ENCODE measurements at places on chromosomes 2 and 18.
A peak's percentile ranks its signal among the peaks of the same experiment; 100 is the strongest.

- no peak for DNase-seq
Measured at GRCh38 chr2:134412639-134412999, 158.7 kb downstream of the MGAT5 start.

- DNase-seq = no peak
Measured at GRCh38 chr2:28313220-28313784, 79.4 kb upstream of the FOSL2 start.

- no peak for DNase-seq
Measured at GRCh38 chr2:146572598-146572997, 1272.2 kb upstream of the ACVR2A start.

DNA sequence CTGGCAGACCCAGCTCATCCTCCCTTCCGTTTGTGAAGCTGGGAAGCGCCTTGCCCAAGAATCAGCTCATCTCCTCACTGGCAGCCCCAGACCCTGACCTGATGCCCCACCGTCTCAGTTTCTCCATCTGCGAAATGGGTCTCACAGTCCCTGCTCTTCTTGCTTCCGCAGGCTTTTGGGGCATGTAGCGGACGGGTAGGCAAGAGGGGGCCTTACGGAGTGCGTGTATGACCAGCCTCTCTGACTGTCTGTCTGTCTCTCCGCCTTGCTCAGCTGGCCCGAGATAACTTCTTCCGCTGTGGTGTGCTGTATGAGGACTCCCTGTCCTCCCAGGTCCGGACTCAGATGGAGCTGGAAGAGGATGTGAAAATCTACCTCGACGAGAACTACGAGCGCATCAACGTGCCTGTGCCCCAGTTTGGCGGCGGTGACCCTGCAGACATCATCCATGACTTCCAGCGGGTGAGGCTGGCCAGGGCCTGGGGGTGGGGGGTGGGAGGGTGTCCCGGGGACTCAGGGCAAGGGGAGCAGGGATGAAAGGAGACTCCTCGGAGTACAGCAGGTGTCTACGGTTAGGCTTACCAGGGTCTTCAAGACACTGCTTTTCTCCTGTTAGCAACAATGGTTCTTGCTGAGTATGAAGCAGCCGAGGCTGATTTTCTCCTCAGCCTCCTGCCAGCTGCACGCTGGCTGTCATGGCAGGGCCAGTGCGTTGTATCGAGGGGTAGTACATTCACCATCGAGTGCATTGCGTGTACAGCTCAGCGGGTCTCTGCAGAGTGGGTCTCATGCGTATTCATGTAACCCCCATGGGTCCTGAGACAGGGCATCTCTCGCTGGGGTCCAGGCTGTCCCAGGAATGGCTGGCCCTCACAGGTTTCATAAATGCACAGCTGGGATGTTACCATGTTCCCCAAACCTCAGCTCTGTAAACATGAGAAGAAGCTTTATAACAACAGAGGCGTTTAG is 10.9 kb downstream of the ITM2C start:
- DNase-seq = no peak

GRCh38 chr18:59276047-59276446 is 2.8 kb upstream of the RAX start:
- DNase-seq = no peak

DNA sequence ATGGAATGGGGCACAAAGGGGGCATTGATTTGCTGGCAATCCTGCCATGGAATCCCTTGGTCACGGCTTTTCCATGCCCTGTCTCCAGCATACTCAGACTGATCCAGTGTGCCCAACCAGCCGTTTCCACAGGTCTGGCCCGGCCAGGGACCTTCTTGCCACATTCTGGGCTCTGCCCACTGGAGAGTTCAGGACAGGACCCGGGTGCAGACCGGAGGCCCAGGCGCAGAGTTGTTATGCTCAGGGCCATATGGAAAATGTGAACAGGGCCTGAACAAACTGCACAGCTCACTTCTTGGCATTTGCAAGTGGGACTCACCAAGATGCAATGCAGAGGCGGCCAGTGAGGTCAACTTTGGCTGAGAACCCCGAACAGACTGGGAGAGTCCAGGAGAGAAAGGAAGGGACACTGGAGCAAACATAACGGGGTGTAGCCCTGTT is 15.6 kb upstream of the ASAP2 start:
- DNase-seq = no peak

- DNase-seq = peak; percentile 13
Measured at GRCh38 chr2:69214898-69215297, 172.1 kb downstream of the GFPT1 start.

GRCh38 chr18:12819841-12820240 is 64.2 kb downstream of the PTPN2 start:
- no peak for DNase-seq

GRCh38 chr2:108542071-108542470 is 7.8 kb downstream of the LIMS1 start:
- DNase-seq = no peak

- DNase-seq = no peak
Measured at GRCh38 chr2:197878792-197879191, 74.4 kb downstream of the PLCL1 start.

DNA sequence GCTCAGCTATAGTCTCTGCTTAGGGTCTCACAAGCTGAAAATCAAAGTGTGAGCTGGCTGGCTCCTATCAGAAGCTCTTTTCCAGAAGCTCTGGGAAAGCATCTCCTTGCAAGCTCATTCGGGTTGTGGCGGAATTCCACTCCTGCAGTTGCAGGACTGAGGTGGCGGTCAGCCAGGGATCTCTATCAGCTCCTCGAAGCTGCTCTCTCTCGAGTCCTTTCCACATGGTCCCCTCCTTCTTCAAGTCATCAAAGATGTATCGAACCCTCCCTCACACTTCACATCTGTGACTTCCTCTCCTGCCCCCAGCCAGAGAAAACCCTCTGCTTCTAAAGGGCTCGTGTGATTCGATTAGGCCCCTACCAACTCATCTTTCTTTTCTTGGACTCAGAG is 141.7 kb downstream of the ZFP36L2 start:
- no peak for DNase-seq

DNA sequence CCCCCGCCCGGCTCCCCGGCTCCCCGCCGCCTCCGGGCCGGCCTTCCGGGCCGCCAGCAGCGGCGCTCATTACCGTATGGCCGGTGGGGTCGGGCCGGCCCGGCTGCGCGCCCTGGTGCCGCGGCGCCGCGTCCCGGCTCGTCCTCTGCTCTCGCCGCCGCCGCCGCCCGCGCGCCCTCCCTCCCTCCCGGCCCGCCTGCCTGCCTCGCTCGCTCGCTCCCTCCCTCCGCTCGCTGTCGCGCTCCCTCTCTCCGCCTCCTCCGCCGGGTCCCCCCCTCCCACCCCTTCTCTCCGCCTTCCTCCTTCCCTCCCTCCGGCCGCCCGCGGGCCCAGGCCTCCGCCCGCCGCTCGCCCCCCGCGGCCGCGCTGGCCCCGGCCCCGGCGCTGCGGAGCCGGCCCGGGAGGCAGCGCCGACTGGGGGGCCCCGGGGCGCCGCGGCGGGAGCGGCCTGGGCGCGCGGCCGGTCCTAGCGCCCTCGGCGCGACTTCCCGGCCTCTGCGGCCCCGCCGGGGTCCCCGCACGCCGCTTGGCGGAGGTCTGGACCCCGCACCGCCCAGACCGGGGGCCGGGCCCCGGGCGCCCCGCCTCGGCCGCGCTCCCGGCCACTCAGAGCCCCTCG is at the start of gene DNMT3A:
DNMT3A (minus strand) TSS at position 173 of the 619 bp plus-strand sequence. CDS start 27,941 bp downstream, outside the sequence.
- peak; percentile 78 for DNase-seq

DNA sequence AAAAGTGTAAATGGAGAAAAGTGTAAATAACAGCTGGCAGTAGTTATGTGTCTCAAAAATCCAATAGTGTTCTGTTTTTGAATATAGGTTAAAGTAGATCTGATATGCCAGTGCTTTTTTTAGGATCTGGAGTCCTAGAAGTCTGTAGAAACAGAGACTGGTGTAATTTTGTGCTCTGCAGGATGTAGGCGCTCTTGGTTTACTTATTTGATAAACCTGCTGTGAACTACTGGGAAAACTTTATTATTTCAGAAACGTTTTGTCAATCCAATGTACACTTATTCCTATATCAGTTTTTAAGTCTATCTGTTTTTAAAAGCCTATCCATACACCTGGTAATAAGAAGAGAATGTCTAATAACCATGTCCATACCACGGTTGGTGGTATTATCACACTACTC is 530.8 kb upstream of the ZNF804A start:
- DNase-seq = no peak

DNA sequence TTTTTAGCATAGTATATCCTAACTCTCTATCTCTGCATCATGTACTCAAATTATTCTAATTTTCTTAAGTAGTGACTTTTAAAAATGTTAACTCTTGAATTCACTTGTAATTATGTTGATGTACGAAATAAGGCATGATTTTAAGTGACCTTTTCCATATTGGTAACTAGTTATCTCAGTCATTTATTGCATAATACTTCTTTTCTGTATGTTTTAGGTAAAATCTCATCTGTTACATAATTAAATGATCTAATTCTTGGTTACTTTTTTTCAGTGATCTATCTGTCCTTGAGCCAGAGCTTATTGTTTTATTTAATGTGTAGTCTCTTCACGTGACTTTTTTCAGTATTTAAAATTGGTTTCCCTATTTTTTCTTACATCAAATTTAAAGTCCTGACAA is 4.8 kb upstream of the UBE2E3 start:
- DNase-seq = no peak

GRCh38 chr18:5521000-5521399 is 22.8 kb downstream of the EPB41L3 start:
- no peak for DNase-seq

DNA sequence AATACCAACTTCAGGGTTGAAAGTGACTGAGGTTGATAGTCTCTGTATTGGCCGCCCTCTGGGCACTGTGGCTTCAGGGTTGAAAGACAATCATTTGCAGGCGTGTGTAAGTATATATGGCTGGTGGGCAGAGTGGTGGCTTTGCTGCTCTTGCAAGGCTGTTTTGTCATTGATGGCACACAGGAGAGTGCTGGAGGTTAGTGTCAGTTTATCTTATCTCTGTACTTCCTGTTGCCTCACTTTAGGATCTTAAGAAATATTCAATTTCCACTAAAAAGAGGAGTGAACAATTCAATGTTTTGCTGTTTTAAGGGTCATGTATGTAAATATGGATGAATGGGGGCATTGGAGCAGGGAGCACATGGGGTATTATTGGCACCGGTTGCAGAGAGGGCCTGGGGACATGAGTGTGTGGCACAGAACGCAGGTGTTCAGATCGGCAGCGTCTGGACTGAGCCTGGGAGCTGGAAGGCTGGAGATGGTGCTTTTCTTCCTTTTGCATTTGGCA is 51.5 kb downstream of the NCK2 start:
- DNase-seq = peak; percentile 61

DNA sequence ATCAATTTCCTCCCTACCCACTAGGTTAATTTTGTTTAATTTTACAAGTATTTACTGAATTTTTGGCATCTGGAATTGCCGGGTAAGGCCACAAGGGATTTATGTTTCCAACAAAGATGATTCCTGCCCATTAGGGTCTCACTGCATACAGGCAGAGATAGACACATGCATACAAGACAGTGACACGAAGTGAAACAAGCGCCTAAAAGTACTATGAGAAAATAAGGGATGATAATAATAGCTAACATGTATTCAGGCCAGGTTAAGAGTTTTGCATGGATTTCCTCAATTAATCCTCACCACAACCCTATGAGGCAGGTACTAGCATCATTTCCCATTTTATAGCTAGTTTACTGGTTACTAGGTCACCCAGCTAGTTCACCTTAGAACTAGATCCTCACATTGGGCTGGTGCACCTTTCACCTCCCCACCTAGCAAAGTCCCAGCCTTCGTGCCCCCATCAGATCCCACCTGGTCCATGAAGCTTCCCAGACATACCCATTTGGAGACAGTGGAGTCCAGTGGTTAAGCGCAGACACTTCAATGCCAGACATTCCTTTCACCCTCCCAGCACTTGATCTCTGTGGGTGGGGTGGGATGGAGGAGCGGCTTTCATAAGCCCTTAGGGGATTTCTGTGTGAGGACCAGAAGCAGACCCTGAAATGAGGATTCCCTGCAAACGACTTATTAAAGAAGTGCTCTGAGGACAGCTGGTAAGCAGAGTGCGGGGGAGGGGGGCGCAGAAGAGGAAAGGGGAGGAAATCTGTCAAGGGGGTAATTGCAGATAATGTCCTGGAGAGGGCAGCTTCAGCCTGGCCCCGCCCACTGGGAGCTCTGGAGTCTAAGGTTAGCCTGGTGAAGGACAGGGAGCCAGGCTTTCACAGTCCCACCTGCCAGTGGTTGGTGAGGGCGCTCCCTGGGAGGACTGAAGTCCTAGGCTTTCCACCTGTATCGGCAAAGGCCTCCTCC is 5.8 kb upstream of the DGUOK start:
- peak; percentile 26 for DNase-seq

GRCh38 chr2:222969491-222969890 is 82.5 kb upstream of the KCNE4 start:
- no peak for DNase-seq

GRCh38 chr2:54524226-54524991 is 68.3 kb downstream of the SPTBN1 start:
- no peak for DNase-seq

DNA sequence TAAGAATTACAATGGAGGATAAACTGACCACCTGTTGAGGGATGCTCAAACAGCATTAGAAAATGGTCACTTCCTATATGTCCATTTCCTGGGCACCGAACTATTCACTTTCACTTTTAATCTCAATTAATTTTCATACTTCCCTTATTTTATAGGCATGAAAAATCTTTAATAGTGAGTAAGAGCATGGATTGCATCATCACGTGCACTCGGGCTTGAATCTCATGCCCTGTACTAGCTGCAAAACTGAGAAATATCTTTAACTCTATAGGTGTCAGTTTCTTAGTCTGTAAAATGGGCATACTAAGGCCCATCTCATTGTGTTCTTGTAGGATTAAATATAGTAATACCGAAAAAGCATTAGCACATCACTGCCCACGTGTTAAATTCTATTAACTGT is 183.9 kb upstream of the FIGN start:
- DNase-seq = no peak

- DNase-seq = no peak
Measured at GRCh38 chr2:69102041-69102593, 89.1 kb downstream of the ANTXR1 start.

- no peak for DNase-seq
Measured at GRCh38 chr2:120077896-120078295, 65.0 kb downstream of the EPB41L5 start.

DNA sequence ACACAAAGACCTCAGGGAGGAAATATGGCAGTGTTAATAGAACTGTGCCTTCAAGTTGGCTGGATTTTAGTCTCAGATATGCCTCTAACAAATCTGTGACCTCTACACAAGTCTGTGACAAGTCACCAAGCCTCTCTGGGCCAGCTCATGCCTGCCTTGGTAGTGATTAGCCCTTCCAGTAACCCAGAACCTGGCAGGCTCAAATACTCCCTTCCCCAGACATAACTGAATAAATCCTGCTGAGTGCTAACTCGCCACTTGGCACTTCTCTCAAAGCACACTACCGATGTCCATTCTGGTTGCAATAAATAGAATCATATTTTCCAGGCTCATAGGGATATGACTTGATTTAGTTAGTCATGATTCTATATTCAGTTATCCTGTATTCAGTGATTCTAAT is 15.3 kb upstream of the THSD7B start:
- DNase-seq = no peak

DNA sequence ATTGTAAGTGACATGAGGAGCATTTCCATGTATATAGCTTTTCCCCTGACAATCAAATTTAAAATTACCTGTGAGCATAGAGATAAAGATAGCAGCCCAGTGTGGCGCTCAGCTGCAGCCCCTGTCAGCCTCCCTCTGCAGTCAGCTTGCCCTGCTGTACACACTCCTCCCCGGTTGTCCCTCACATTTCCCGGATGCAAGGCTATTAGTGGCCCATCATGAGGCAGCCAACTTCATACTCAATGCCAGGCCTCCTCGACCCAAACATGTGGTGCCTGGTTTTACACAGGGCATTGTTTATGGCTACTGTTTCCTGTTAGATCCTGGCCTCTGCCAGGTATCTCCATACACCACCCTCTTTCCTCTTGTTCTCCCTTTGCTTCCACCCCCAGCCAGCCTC is 116.1 kb upstream of the SH3BP4 start:
- no peak for DNase-seq

- no peak for DNase-seq
Measured at GRCh38 chr2:216653931-216654365, 20.7 kb downstream of the IGFBP2 start.

Data from RPMI8226 (cell line).